ENCODE measurements at places on chromosomes 13 and 19.

GRCh38 chr19:4597278-4597974 is 37.9 kb upstream of the SEMA6B start:
- DNase-seq = no peak

GRCh38 chr13:97382276-97382675 is 51.7 kb upstream of the RAP2A start:
- no peak for DNase-seq

GRCh38 chr13:30551189-30551588 is 66.5 kb upstream of the USPL1 start:
- no peak for DNase-seq

DNA sequence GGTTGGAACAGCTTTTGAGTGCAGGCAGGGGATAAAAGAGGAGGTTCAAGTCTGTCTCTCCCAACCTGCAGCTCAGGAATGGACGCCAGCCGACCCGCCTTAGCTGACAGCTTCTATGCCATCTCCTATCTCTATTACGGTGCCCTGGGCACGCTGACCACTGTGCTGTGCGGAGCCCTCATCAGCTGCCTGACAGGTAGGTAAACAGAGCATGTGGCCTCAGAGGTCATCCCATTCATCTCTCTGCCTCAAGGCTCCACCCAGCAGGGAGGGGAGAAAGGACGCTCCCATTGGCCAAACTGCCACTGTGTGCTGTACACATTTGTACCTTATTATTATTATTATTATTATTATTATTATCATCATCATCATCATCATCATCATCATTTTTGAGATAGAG is 16.5 kb downstream of the SLC5A5 start:
- no peak for DNase-seq

GRCh38 chr19:41957838-41958366 is 1.2 kb downstream of the RABAC1 start:
- no peak for DNase-seq

DNA sequence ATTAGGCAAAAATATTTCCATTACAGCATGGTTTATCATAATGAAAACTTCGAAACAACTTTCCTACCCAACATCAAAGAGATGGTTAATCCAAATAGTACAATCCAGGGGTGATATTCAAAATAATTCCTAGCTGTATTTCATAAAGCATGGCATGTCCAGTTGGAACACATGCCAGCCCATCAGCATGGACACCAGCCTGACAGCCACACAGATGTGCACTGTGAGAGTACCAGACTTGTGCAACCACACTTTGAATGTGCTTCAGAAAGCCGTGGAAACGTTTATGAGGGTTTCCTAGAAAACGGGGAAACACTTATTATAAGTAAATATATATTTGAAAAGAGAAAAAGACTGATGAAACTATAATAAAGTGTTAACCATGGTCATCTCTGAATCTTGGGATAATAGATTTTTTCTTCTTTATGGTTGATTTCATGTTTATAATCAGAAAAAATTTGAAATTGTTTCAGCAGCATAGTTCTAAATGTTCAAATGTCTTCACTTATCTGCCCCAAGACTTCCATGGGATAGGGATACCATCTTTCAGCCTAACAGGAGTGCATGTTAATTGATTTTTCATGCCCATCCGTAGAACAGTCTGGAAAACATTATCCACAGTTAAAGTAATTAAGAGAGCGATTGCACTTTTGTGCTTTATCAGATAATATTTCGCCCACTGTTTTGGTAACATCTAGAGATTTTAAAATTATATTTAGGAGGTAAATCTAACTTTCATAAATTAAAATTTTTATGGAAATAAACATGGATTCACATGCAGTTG is 242.6 kb upstream of the IRS2 start:
- no peak for DNase-seq

GRCh38 chr13:78772933-78773332 is 114.0 kb upstream of the OBI1 start:
- no peak for DNase-seq

GRCh38 chr13:104024416-104025170 is 958.4 kb upstream of the SLC10A2 start:
- no peak for DNase-seq

DNA sequence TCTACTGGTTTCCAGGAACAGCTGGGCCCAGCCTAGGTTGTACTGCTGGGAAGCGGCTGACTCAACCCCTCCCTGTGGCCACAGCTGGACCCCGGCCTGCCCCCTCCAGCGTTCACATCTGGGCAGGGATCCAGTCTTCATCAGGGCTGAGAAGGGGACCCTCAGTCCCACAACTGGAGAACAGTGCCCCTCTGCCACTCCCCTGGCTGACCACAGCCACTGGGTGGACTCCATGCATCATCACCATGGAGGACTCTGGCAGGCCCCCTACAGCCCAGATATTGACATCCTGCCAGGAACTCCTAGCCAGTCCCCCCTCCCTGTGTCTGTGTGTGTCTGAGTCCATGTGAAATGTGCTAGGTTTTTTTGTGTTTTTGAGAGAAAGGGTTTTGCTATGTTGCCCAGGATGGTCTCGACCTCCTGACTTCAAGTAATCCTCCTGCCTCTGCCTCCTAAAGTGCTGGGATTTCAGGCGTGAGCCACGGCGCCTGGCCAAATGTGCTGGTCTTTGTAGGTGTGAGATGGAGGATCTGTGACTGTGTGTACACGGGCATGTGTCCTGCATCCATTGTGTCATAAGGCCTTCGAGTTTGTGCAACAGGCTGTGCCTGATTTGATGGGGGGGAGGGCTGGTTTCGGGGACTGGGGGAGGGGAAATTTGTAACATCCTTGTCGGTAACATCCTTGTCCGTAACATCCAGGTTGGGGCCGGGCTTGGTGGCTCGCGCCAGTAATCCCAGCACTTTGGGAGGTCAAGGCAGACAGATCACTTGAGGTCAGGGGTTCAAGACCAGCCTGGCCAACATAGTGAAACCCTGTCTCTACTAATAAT is 4.0 kb upstream of the HOOK2 start:
- no peak for DNase-seq
